Left renal cortex interstitium (tissue), 4 donors: ENCODE measurements at places on chromosomes 13 and 19.

DNA sequence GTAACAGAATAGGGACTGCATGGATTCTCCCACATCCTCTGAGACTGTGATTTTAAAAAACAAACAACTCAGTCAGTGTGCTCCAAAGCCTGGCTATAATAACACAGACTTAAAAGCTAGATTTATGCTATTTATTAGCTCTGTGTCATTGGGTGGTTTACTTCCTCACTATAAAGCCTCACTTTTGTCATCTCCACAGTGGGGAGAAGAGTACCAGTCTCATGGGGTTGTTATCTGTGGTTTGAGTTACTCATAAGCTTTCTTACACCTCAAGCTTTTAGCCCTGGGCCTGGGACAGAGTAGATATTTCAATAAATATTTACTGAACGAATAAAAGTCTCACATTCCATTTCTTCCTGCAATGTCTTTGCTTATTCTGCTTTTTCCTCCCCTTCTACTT is 5.3 kb downstream of the RNASEH2B start:
- DNase-seq: no peak

DNA sequence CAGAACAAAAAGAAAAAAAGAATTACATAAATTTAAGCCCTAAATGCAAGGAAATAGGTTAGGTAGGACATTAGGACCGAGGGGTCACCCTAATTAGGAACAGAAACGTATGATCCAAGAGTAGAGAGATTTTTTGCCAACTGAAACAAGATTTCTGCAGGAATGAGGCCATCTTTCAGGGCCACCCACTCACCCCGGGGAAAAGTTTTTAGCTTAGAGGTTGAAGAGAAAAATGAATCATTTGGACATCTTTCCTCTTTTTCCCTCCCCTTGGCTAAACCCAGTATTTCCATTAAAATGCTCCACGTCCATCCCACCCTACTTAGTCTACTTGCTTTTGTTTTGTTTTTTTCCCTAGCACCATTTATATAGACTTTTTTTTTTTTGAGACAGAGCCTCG is 10.6 kb upstream of the PNMA8A start:
- DNase-seq: no peak

DNA sequence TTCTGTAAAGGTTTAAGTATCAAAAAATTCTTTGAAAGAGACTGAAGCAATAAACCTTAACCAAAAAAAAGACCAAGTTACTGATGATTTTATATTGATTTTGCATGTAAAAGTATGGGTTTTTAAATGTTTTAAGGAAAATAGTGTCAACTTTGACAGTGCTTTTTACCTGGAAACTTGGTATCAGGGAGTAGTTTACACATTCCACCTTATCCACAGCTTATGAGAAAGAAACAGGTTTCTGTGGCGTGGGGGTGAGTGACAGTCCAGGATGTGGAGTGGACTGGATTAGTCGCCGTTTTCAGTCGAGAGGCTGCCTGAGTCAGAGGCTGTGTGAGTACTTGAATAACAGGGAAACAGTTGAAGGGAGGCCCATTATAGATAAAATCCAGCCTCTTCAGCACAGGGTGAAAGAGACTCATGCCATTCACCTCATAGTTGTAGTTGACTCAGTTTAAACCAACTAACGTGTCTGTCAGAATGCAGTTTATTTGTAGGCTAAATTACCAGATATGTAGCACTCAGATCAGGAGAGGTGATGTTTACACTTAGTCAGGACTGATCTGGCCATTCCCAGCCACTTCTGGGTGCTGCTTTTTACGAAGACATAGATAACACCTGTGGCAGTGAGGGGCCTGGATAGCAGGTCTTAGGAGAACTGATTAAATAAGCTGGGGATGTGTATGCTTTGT is 595 bp upstream of the GPR183 start:
- DNase-seq: no peak

DNA sequence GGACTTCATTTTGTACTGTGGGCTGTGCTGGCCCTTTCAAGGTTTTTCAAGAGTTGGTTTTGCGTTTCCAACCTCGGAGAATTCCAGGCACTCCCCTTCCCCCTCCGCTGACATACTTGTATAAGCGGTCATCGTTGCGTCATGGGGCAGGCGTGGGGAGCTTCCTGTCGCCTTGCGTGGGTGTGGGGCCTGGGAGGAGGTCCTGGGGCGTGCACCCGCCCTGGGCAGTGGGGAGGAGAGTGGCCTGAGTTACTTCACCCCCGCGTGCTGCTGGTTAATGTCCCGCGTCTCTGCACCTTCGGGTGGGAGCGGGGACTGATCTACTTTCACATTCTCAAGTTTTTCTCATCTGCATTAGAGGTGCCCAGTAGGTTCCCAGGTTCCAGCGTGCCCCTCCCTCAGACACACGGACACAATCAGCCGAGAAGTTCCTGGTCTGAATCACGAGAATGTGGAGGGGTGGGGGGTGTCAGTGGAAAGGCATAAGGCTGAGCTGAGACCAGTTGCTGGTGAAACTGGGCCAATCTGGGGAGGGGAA is 4.1 kb downstream of the IER2 start:
- DNase-seq: peak; percentile 62

DNA sequence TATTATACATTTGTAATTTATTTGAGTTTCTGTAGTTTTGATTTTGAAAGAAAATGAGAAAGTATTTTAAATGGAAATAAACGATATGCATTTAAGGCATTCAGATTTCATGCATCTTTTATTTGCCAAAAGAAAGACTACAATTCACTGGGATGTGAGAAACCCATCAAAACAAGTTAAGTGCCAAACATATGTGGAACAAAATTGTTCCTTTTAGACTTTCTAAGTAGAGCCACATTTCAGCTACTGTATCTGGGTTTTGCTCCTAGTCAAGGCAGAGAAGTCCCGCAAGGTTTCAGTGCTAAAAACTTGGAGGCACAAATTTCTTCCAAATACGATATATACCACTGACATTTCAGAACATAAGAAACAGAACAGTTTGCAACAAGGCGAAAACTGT is 1191.9 kb downstream of the SLITRK5 start:
- DNase-seq: no peak

- DNase-seq: no peak
These were observed 9.8 kb downstream of the TSHZ3 start for GRCh38 chr19:31339411-31339810.

- DNase-seq: no peak
These were observed 26.4 kb upstream of the CCNE1 start for GRCh38 chr19:29785360-29785759.

DNA sequence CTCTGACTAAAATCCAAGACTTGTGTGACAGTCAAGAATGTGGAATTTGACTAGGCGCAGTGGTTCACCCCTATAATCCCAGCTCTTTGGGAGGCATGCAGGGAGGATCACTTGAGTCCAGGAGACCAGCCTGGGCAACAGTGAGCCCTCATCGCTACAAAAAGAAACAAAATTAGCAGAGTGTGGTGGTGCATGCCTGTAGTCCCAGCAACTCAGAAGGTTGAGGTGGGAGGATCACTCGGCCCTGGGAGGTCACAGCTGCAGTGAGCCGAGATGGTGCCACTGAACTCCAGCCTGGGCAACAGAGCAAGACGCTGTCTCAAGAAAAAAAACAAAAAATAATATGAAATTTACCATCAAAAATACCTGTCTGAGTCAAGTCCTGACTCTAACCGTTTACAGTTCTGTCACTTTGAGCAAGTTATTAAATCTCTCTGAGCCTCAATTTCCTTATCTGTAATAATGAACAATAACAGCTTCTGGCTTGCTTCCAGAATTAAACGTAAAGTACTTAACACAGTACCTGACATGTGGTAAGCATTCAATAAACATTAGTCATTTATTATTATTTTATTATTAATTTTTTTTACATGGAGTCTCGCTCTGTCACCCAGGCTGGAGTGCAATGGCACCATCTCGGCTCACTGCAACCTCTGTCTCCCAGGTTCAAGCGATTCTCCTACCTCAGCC is 204.6 kb upstream of the TSC22D1 start:
- no peak for DNase-seq

DNA sequence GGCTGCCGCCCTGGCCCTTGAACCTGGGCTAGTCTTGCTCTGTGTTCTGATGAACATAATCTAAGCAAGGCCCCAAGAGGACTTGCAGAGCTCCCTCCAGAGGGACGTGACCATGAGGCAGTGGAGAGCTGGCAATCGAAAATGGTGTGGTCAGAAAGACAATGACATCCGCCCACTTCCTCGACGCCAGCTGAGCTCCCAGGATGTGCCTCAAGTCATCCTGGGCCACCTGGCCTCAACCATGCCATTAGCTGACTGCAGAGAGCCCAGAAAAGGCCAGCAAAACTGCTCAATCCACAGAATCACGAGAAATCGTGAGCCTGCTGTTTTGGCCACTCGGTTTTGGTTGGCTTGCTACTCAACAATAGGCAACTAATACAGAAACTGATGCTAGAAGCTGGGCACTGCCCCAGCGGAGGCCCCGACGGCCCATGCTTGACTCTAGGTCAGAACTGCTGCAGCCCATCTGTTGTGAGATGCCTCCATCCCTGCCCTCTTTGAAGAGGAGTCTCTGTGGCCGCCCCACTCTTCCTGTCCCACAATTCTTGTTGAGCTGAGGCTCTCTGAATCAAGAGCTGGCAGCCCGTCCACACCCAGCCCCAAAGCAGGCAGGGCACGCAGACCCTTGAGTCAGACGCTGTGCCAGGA is 53.3 kb downstream of the STK24 start:
- no peak for DNase-seq

DNA sequence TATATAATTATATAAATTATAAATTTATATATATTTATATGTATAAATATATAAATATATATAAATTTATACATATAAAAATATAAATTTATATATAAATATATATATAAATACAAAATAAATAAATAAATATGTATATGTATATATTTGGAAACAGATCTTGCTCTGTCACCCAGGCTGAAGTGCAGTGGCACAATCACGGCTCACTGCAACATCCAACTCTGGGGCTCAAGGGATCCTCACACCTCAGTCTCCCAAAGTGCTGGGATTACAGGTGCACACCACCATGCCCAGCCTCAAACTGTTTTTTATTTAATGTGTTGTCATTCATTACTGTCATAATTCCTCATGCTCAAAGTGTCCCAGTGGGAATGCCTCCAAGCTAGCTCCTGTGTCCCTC is 25.2 kb upstream of the PDCD5 start:
- DNase-seq: no peak

DNA sequence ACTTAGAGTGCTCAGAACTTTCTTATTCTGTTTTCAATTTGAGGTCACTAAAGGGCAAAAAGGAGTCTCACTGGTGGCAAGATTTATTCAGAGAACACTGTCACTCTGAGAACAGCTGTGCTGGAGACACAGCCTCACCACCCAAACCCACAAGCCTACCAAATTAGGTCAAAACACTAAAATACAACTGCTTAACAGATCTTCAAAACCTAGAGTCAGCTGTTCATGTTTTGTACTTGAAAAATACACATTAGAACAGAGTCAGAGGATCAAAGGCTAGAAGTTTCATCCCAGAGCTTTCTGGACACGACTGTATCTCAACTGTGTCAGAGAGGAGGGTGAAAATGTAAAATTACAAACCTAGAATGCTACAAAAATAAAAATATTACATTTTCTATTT is 89.3 kb downstream of the MIPEP start:
- DNase-seq: no peak

GRCh38 chr13:94710881-94711560 is 1.3 kb downstream of the SOX21 start:
- no peak for DNase-seq

DNA sequence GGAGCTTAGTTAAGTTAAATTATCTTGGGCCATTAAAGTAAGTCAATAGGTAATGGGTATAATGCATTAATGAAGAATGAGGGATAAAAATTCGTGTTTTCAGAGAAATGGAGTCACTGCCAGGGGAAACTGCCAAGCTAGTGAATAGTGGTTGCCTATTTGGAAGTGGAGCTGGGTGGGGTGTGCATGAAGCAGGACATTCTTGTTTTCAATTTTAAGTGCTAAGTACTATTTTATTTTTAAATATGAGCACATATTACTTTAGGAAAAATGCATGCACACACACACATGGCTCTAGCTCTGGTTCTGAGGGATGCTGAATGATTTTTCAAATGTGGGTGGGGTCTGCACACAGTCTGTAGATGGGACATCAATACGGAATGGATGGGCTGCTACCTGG is 717.7 kb upstream of the SGCG start:
- no peak for DNase-seq

GRCh38 chr13:109345433-109345941 is 440.9 kb downstream of the IRS2 start:
- DNase-seq: no peak
